ENCODE measurements at places on chromosomes 3 and 15.

DNA sequence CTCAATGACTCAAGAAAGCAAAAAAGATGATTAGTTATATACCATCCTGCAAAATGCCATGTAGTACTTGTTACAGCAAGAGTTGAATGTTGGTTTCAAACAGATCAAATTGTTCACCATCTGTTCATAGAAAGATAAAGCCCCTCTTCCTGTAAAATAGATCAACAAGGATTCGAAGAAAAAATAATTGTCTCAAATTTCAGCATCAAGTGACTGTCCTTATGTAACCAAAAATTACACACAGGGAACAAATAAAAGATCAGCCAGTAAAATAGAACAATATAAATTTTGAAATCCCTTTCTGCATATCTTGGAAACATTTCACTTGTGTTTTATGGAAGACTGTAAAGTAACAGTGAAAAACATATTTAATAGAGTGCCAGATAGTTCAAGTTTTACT lies 165.1 kb upstream of the STAC start:
- no peak for DNase-seq

- DNase-seq: no peak
These were observed 19.6 kb downstream of the NSUN3 start for GRCh38 chr3:94082391-94082937.

- DNase-seq: no peak
These were observed 4.8 kb upstream of the FBXW12 start for GRCh38 chr3:48367201-48367600.

GRCh38 chr15:42056934-42057798 lies 36.3 kb upstream of the PLA2G4E start:
- no peak for DNase-seq

DNA sequence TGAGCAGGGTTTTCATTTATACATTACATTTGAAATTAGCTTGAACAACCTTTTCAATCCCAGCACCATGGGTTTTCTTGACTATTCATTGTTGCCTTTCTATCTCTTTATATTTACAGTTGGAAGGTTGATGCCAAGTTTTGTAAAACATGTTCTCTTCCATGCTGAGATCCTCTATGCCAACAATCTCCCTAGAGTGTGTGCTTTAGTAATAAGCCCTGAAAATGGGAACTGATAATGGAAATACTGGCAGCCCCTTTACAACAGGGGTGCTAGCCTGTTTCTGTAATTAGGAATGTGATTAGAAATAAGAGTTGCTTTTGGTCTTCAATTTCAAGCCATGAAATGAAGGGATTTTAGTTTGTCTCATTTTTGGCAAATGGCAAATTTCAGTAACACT lies 239.9 kb upstream of the NAALADL2 start:
- DNase-seq: no peak

GRCh38 chr3:39278616-39278935 lies 1.3 kb downstream of the CX3CR1 start:
- DNase-seq: no peak

DNA sequence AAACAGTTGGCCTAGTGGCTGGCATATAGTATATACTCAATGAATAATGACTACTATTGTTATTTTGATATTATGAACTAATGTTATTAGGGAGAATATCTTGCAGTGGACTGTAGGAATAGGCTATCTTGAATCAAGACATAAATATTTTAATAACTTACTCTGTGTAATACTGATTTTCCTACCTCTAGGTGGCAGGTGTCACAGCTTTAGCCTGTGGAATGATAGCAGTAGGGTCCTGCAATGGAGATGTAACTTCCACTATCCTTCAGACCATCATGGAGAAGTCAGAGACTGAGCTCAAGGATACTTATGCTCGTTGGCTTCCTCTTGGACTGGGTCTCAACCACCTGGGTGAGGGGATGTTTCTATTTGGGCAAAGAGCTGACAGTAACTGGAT lies 6.5 kb downstream of the PSMD2 start:
- no peak for DNase-seq

GRCh38 chr3:61199843-61200242 lies 51.4 kb downstream of the FHIT start:
- no peak for DNase-seq

DNA sequence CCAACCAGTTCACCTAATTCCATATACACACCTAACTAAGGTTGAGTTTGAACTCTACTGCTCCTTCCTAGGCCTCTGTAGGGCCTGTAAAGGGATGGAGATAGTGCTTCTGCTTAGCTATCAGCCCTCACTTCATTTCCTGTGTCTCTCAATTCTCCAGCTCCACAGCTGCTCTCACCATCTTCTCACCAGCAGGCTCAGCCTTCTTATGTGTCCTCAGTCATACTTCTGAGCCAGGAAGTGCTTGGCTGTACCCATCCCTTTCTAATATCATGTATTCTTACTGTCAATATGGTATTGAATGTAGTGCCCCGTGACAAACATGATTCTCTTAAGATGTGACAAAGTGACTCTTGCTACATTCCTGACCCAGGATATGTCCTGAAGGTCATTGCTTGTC lies 116.9 kb downstream of the SLC9A9 start:
- DNase-seq: no peak

- DNase-seq: peak; percentile 35
These were observed 285.4 kb upstream of the ROPN1 start for GRCh38 chr3:124277144-124277890.

- DNase-seq: peak; percentile 18
These were observed 21.2 kb upstream of the CRBN start for GRCh38 chr3:3200632-3201212.

DNA sequence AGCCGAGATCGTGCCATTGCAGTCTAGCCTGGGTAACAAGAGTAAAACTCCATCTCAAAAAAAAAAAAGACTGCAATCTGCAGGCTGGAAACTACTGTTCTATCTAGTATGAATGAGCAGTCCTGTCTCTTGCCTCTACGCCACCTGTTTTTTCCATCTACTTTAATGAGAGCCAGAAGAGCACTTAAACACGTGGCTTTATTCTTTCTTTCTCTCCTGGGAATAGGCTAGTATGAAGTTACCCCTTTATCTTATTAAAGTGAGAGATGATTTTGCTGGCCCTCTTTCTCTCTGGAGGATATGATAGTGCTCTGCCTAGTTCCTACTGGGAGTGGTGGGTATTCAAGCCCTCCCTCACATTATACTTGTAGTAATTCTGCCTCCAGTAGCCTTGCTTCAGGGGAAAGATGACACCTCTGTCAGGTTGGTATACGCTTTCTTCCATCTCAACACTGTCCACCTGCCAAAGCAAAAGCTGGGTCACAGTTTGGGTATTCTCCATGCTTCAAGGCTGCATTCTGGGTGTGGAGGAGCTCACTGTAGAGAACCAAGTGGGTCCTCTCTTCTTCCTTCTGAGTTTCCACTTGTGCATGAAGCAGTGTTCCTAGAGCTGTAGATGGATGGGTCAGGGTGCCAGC lies 17.8 kb downstream of the MAPKBP1 start:
- DNase-seq: no peak

- DNase-seq: no peak
These were observed 47.4 kb upstream of the MANF start for GRCh38 chr3:51337666-51338065.

DNA sequence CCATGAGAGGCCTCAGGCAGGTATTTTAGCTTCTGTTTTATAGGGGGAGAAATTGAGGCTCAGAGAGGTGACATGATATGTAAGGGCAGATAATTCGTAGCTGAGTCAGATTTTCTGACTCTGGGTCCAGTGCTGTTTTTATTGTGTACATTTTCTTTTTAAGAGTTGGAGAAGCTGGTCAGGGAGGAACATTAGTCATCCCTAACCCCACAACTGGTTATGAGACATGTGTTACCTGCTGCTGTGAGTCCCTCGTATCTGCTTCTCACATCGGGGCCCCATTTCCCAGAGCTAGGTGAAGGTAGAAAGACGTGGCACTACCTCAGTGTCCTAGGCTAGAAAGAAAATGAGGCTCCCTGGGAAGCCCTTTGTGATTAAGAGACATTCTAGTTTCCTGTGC lies 28.6 kb downstream of the GALNT15 start:
- no peak for DNase-seq

- no peak for DNase-seq
These were observed 67.2 kb downstream of the RPL39L start for GRCh38 chr3:187072102-187072501.

- no peak for DNase-seq
These were observed 363.2 kb downstream of the NAALADL2 start for GRCh38 chr3:175222356-175222755.

DNA sequence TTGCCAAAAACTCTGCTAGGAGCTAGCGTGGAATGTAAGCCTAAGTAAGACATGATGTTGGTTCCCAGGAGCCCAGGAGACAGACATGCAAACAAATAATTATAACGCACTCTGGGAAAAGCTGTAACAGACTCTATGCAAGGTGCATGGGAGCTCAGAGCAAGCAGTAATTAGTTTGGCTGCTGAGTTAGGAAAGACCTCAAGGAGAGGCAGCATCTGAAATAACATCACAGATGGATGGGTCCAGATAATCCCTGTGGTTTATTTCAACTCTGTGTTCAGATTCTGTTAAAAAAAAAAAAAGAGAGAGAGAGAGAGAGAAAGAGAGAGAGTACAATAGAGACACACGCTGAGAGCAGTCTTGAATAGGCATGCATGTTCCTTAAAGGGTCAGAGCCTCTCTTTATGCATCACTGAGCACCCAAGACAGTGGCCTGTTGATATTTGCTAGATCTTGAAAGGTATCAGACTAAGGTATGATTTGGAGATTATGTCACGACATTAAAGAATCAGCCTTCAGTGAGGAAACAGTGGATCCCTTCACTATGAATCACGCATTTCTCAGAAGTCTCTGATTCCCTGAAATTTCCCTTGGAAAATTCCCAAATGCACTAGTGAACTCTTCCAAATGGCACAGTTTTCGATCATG lies 124.4 kb upstream of the LIPC start:
- DNase-seq: no peak

- DNase-seq: no peak
These were observed 122.6 kb downstream of the LRIG1 start for GRCh38 chr3:66378256-66378655.

DNA sequence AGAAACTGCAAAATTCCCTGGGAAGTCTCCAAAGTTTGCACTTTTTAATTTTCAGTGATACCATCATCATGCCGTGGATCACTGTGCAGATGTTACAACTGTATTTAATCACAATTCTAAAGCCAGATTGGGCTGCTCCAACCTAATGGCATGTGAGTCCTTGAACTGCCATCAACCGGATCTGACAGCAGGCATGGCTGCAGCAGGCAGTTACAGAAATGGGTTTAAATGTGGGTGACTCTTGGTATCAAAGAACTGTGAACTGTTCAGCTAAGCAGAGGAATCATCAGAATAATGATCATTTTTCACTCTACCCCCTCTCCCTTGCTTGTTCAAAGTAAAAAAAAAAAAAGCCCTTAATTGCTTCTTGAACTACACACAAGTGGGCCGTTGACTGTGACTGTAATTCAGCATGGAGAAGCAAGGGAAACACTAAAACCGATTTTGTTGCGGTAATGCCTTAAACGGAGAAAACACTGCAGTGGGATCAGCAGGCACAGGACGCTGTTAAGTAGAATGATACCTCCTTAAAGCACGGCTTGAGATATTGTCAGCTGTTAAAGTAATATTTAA lies 152.4 kb downstream of the RORA start:
- DNase-seq: no peak

- peak; percentile 80 for DNase-seq
These were observed 92.0 kb upstream of the TRIM42 start for GRCh38 chr3:140585828-140586227.

- DNase-seq: no peak
These were observed 63.1 kb downstream of the B3GALNT1 start for GRCh38 chr3:161042023-161042501.

- no peak for DNase-seq
These were observed 71.8 kb downstream of the DTWD1 start for GRCh38 chr15:49692514-49693090.

- no peak for DNase-seq
These were observed 619.0 kb upstream of the AGTR1 start for GRCh38 chr3:148078658-148079057.

DNA sequence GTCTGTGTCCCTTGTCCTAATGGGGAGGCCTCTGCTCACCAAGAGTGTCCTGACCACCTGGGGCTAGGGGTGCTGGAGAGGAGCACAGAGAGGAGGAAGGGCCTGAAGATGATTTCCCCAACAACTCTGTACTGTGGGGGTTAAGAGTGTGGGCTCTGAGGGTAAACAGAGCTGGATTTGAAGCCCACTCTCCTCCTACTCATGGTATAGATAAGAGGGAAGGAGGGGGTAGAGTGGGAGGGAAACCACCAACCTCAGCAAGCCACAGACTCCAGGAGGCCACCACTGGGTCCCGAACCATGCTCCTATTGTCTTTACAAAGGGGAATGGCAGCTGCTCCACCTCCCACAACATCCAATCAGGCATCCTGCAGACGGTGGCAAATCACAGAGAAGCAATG lies 103.6 kb upstream of the RNU6-1 start:
- DNase-seq: no peak

GRCh38 chr15:81469154-81469553 lies 95.1 kb upstream of the TMC3 start:
- no peak for DNase-seq

DNA sequence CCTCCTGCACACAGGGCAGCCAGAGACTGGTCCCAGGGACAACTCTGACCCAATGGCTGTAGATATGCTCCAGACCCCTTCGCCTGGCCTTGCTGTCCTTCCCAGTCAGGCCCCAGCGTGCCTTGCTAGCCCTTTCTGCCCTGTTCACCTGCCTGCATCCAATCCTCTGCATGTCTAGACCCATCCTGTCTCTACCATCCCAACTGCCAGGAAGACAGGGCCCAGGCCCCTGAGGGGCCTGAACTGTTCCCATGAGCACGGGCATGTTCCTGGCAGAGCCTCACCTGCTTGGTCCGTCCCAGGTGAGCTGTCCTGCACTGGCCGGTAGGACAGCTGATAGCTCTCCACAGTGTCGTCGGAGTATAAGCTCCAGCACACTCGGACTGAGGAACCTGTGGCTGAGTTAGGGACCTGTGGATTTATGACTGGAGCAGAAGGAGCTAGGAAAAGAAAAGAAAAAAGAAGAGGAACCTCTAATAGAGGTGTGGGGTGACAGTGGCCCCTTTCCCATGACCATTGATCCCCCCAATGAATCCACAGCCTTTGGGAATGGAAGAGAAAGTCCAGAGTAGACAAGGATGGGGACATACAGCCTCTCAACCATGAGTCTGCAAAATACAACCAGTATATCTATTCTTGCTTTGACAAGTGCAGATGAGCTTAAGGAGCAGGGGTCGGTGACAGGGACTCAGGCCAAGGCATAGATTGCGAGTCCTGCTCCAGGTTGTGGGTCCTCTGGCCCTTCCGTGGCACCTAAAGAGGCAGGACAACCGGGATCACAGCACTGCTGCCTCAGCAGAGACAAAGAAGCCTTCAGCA lies 33.9 kb downstream of the FSD2 start:
- no peak for DNase-seq

DNA sequence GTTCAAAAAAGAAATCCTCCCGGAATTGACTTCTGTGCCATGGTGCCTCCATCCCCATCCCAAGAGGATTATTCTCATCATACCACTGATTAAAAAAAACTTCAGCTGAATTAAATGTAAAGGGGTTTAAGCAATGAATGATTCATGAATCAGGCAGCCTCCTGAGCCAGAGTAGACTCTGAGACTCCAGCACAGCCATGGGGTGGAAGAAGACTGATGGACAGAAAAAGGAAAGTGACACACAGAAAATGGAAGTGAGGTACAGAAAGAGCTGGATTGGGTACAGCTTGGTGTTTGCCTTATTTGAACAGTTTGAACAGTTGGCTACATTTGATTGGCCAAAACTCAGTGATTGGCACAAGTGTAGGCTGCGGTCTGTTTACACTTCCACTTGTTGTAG lies 224.8 kb upstream of the ATP10A start:
- no peak for DNase-seq

Data from skeletal muscle cell (primary cell).